ENCODE measurements at places on chromosomes 1 and 21.

GRCh38 chr1:156420205-156421061, 51.4 kb downstream of the RHBG start:
- no peak for DNase-seq

DNA sequence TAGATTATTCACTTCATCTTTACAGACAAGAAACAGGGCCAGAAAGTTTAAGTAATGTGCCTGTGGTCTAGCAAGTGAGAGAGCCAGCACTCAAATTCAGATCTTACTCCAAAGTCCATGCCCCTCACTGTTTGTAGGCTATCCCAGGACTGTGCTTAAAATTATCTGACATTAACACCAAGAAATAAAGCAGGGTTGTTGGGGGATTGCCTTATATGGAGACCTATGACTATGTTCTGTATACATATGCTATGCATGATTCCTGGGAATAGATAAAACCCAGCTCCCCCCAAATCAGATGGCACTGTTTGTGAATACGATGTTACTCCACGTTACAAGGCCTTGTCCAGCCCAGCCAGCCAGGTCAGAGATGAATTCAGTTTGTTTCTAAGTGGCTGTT, 131.6 kb upstream of the HOOK1 start:
- no peak for DNase-seq

DNA sequence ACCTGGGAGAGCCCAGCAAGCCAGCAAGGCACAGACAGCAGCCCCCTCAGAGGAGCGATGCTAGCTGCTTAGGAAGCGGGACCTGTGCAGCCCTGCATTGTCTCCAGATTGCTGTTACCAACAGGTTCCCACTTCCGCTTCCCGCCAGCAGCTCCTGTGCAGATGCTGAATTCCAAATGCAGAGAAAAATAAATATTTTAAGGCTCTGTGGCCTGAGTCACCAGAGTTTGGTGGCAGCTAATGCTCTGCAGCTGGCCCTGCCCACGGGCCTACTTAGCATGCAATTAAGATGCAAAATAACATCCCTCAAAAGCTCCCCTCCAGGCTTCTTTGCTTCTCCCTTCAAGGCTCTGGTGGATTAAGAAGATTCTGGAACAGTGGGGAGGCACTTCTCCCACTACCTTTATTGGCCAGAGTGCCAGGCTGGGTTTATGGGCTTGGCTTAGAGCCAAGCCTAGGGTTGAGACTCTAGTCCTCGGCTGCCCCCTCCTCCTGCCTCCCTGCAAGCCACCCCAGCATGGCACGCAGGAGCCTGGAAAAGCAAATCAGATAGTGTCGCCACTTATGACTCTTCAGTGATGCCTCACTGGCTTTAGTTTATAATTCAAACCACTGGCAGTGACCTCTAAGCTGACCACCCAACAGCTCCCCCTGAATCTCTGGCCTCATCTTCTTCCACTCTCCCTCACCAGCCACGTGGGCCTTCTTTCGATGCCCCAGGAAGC, 207.1 kb upstream of the ZC3H12A start:
- DNase-seq: peak; percentile 37

GRCh38 chr1:91397605-91398004, 7.0 kb downstream of the HFM1 start:
- DNase-seq: no peak

DNA sequence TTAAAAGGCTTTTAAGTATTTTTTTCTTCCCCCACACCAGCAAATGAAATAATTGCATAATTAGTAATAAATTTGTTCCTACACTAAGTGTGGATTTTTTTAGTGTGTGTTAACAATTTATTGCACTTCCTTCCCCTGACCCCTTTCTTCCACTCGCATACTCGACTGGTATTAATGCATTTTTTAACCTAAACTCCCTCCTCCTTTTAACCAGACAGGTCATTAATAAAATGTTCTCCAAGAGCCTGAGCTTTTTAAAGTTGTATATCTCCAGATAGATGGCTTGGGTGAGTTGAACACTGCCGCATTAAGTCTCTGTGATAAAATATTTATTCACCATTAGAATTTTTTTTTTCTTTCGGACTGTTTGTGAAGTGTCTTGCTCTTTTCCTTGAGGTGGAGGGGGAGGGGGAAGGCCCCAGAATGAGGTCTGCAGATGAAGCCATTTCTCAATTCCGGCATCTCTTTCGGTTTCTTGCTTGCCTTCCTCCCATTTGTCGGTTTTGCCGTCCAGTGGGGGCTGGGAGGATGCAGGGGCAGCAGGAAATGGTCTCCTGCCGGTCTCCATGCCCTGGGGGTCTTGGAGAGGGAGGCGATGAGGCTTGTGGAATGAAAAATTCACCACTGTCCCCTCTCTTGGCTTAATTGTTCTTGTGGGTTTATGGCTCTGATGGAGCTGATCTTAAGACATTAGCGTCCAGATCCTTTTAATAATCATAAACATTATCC, 64.1 kb upstream of the ACTL8 start:
- DNase-seq: no peak

- no peak for DNase-seq
Observed at GRCh38 chr1:200075938-200076546, 48.5 kb downstream of the NR5A2 start.

- no peak for DNase-seq
Observed at GRCh38 chr1:33140153-33141149, 41.4 kb downstream of the TRIM62 start.

DNA sequence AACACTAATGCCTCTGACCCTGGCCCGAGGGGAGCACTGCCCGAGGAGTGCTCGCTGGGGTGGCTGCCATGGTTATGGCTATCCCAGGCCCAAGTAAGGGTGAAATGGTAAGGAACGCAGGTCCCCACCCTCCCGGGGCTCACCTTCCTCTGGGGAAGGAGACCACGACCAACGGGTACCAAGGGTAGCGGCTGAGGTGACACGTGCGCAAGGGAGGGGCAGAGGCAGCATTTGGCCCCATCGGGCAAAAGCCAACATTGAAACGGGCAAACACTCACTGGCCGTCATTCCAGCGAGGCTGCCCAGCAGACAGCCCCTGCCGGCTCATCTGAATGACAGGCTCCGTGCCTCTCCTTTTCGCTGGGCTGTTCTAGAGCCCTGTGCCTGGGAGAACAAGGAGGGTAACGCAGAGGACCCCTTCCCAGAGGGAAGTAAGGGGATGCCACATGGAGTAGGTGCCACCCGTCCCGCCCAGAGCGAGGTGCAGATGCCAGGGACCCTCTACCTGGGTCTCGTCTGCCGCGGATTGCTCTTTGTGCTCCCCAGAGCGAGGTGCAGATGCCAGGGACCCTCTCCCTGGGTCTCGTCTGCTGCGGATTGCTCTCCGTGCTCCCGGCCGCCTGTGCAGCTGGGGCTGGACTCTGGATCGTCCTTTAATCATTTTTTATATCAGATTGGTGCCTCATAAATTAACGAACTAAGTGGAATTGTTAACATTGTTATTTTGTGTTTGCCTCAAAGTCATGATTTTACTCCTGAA, 16.2 kb downstream of the ACTRT2 start:
- DNase-seq: no peak

- no peak for DNase-seq
Observed at GRCh38 chr1:225921734-225922709, 2.0 kb downstream of the PYCR2 start.

GRCh38 chr1:234554698-234555311, 55.2 kb downstream of the IRF2BP2 start:
- DNase-seq: no peak

DNA sequence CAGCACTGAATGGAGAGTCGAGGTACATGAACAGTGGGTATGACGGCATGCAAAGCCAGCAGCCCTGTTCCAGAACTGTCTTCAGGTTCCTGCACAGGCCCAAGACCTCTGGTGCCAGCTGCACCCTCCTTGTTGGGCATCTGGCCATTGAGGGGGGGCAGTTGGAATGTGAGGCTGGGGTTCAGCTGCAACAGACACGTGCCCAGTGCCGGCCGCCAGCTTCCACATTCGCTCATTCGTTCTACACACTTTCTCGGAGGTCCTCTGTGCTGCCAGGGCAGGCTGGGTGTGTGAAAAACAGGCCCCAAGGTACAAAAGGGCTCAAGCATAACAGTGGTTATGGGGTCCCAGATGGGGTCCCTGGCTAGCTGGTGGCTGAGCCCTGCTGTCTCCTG, 37.9 kb upstream of the SLC19A1 start:
- no peak for DNase-seq

DNA sequence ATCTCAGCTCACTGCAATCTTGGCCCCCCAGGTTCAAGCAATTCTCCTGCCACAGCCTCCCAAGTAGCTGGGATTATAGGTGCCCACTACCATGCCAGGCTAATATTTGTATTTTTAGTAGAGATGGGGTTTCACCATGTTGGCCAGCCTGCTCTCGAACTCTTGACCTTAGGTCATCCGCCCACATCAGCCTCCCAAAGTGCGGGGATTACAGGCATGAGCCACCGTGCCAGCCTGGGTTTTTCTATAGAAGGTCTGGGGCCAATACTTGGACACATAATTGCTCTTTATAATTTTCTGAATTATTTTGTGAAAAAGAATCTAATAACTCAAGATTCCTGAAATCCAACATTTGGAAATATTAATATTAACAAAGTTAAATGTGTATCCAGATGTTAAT, 1267.7 kb upstream of the ADGRL4 start:
- DNase-seq: no peak

- no peak for DNase-seq
Observed at GRCh38 chr1:165877940-165878556, 50.6 kb downstream of the UCK2 start.

DNA sequence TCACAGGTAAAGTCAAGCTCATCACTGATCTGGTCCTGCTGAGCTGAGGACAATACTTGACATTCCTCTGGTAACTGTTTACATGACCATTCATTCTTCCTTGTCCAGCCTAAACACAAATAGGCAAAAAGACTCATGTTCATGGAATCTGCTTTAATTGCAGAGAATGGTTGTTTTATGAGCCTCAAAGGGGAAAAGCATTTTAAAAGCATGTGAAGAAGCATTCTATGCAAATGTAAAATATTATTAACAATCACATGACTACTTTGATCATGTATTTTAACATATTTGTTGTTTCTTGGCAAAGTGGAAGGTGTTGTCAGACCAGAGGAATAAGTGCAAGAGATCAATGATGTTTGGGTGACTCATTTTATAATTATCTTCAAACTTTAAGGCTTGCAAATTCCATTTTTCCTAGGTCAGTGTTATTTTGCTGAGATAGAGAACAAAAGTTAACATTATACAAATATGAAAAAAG, 133.7 kb downstream of the RUNX1 start:
- no peak for DNase-seq

GRCh38 chr1:66494482-66494881, 39.5 kb upstream of the SGIP1 start:
- no peak for DNase-seq

DNA sequence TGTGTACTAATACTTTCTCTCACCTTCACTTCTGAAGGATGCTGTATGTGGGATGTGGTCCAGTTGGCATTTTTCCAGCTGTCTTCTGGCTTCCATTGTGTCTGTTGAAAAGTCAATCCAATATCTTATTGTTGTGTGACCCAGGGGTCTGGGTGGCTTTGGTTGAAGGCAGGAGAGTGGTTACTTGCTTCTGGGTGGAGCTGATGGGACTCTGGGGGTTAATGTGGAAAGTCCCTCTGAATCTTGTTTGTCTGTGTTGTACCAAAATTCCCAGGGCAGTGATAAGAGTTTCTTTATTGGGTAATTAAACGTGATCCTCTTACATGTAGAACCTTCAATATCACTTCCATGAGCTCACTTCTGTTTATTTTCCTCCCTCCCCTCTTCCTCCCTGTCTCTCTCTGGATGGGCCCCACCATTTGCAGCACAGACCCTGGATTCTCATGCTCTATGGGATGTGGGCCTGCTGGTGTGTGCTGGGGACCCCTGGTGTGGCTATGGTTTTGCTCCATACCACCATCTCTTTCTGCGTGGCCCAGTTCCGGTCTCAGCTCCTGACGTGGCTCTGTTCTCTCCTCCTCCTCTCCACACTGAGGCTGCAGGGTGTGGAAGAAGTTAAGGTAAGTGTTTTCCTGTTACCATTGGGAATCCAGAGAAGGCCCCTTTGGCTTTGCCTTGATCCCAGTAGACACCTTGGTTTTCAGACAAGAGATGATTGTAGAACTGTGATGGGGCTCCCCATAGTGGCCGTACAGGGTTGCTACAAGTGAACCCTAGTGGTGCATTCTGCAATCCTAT, 71.5 kb downstream of the HHAT start:
- no peak for DNase-seq

GRCh38 chr1:151048645-151049032, 1.1 kb downstream of the C1orf56 start:
- DNase-seq: peak; percentile 18

GRCh38 chr21:46216132-46216747, 12.3 kb downstream of the LSS start:
- DNase-seq: no peak

GRCh38 chr1:87568005-87568404, 239.3 kb downstream of the LMO4 start:
- DNase-seq: no peak

DNA sequence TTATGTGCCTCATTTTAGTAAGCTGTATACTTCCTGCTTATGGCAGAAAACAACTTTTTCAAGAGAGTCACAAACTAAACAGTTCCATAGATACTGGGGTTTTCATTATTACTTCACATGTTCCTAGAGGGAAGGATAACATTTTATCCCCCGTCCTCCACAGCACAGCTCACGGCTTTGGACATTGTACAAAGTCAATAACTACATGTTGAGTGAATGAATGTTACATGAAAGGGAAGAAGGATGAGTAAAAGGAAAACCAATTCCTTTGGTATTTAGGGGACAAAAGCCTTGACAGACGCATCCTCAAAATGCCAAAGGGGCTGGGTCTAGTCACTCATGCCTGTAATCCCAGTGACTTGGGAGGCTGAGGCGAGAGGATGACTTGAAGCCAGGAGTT, 14.8 kb downstream of the PI4KB start:
- no peak for DNase-seq

GRCh38 chr1:20141466-20141865, 2.3 kb downstream of the PLA2G2F start:
- DNase-seq: no peak

DNA sequence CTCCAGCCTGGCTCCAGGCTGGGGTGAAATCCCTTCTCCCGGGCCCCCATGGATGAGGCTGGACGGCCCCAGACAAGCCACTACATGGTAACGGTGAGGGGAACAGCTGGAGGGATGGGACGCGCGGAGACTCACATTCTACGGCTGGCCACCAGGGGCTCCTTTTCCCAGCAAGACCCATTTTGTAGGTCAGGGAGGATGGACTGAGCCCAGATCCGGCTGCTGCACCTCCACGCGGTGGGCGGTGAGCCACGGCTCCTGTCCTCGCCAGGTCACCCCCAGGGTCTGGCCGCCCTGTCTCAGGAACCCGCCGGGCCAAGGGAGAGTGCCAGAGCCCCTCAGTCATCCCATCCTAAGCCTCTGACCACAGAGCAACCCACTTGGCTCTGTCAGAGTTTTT, 75.0 kb upstream of the ACTRT2 start:
- DNase-seq: no peak

DNA sequence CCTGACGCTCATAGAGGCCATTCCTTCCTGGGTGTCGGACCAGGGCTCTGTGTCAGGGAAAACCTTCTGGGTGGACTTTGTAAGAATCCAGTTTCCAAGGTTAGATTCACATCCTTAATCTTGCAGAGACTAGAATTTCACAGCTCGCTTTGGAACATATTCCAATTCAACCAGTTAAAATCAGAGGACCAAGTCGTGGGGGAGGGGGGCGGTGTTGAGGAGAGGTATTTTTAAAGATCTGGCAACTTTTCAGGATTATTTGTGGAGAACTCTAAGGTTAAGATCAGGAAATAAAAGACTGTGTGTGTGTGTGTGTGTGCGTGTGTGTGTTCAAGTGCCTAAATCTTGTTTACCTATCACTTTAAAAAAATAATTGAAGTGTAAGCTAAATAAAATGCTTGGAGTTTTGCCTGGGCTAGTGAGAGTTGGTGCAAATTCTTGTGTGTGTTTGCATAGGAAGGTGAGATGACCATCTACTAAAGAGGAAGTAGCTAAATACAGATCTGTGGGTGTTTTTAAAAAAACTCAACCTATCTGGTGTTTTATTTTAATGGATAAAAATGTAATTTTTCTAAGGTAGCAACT, 21.8 kb downstream of the TENT5C start:
- DNase-seq: no peak
